Kidney capillary endothelial cell (primary cell): ENCODE measurements at places on chromosomes 11 and 22.

- DNase-seq: no peak
Measured at GRCh38 chr11:45934580-45935318, 12.3 kb downstream of the LARGE2 start.

GRCh38 chr11:115525531-115526006 lies 21.4 kb upstream of the CADM1 start:
- no peak for DNase-seq

GRCh38 chr11:123531325-123531724 lies 101.3 kb downstream of the GRAMD1B start:
- DNase-seq: no peak

DNA sequence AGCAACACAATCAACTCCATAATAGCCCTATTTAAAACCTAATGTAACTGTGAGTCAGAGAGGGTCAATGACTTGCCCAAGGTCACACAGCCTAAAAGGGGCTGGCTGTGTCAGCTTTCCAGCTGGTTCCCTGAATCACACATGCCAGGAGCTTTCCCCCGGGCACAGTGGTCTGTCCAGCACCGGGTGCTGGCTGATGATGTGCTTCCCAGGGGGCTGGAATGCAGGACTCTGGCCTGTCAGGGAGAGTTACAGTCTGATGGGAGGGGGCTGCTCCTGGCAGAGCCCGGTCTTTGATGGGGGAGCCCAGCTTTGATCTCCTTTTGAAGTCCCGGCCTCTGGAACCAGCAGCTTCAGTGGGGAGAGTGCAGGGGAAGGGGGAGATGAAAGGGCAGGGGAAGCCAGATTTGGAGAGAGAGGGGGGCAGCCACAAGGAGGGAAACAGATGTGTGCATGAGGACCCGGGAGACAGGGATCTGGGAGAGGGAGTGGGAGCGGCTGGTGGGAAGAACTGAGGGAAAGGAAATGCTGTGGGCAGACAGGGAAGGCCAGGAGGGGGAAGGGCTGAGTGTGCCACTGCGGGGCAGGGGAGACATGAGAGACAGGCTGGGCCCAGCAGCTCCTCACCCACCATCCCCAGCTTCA lies 102.7 kb downstream of the NECTIN1 start:
- DNase-seq: no peak

- no peak for DNase-seq
Measured at GRCh38 chr11:82907371-82907770, 5.8 kb downstream of the DDIAS start.

GRCh38 chr11:908273-908672 lies 2.3 kb downstream of the CHID1 start:
- no peak for DNase-seq

DNA sequence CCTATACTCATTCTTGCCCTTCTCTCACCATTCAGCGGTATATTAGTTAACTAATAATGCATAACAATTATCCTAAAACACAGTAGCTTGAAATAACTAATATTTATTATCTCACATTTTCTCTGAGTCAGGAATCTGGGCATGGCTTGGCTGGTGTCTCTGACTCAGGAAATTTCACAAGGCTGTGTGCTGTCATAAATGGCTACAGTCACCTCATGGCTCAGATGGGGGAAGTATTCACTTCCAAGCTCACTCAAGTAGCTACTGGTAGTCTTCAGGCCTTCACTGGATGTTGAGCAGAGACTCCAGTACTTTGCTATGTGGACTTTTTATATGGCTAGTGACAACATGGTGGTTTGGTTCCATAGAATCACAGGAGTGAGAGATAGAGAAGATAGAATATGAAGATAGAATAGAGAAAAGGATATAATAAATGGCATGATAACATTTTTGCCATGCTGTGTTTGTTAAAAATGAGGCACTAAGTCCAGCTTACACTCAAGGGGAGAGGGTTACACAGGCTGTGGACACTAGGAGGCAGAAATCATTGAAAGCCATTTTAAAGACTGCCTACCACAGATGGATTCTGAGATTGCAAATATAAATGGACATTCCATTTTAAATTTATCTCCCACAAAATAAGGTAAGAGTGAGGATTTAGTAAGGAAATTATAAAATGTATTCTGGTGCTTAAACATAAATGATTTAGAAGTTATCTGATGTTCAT lies 997.8 kb upstream of the CHORDC1 start:
- no peak for DNase-seq

- no peak for DNase-seq
Measured at GRCh38 chr11:134355656-134356055, 23.9 kb downstream of the GLB1L2 start.

GRCh38 chr11:64249563-64250414 lies 1.5 kb upstream of the PLCB3 start:
- DNase-seq: no peak

DNA sequence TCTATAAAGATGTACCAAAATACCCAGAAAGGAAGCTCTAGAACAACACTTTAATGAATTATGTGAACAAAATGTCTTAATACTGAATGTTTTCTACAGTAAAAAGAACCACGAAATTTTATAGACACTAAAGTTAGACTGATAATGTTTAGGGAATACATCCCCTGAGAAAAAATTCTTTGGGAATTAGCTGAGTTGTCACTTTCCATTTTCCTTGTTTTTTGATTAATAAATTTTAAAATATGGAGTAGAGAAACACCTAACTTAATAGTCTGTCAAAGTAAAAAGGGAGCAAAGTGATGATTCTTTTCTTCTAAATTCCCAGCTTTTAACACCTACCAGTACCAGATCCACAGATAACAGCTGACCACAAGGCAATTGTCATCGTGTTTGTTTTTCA lies 23.1 kb upstream of the SCN3B start:
- DNase-seq: no peak

- no peak for DNase-seq
Measured at GRCh38 chr22:24157822-24158135, 23.5 kb upstream of the SUSD2 start.

- peak; percentile 48 for DNase-seq
Measured at GRCh38 chr22:47043835-47044721, 281.6 kb downstream of the TBC1D22A start.

- no peak for DNase-seq
Measured at GRCh38 chr11:40405614-40406013, 1053.8 kb downstream of the LRRC4C start.

GRCh38 chr22:23419171-23419570 lies 160.9 kb downstream of the IGLL1 start:
- no peak for DNase-seq

DNA sequence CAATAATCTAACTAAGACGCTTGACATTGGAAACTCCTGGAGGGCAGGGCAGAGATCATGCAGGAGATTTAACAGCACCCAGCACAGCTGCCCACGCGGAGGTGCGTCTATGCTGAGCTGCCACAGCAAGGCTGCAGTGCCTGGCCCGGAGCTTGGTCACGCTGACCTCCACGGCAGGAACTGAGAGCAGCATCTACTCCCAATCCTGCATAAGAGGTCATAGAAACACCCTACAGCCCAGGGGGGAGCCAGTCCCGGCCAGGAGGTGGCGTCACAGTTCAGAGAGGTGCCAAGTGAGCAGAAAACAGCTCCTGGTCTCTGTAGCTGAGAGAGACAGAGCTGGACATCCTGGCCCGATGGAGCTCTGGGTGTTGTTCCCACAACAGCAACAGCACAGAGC lies 121.1 kb upstream of the TMEM45B start:
- no peak for DNase-seq

- no peak for DNase-seq
Measured at GRCh38 chr22:28989484-28989883, 72.1 kb downstream of the C22orf31 start.

GRCh38 chr11:115411120-115411519 lies 93.1 kb downstream of the CADM1 start:
- no peak for DNase-seq

- no peak for DNase-seq
Measured at GRCh38 chr11:75508051-75508561, 17.6 kb downstream of the GDPD5 start.

DNA sequence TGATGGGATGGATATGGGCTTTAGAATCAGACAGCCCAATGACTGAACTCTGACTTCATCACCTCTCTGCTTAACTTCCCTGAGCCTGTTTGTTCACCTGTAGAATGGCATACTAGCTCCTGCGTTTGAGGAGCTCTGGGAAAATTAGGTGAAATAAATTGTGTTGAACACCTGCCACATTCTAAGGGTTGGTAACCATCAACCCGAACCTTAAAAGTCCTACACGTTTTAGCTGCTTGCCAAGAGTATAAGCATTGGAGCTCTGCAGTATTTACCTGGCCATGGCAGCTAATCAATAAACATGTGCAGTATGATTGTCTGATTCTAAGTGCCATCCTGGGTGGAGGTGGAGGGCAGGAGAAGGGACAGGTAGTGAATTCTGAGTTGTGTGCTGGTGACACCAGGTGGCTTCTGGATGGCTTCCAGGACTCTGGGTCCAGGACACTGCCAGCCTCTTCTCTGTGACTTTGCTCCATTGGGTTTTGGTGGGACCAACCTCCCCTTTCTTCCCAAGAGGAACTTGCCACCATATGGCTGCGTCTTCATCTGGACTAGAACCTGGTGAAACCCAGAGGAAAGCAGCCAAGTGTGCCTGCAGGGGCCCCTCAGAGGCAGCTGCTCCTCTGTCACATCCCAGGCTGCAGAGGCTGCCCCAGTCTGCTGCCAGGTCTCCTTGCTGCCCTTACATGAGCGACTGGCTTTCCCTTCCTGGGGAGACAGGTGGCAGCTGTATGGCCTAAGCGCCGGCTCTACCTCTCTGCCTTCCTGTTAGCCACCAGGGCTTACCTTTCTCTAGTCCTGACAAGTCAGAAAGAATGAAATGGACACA lies 85.6 kb downstream of the CACNG2 start:
- no peak for DNase-seq

GRCh38 chr11:35825386-35825785 lies 118.5 kb upstream of the LDLRAD3 start:
- no peak for DNase-seq

DNA sequence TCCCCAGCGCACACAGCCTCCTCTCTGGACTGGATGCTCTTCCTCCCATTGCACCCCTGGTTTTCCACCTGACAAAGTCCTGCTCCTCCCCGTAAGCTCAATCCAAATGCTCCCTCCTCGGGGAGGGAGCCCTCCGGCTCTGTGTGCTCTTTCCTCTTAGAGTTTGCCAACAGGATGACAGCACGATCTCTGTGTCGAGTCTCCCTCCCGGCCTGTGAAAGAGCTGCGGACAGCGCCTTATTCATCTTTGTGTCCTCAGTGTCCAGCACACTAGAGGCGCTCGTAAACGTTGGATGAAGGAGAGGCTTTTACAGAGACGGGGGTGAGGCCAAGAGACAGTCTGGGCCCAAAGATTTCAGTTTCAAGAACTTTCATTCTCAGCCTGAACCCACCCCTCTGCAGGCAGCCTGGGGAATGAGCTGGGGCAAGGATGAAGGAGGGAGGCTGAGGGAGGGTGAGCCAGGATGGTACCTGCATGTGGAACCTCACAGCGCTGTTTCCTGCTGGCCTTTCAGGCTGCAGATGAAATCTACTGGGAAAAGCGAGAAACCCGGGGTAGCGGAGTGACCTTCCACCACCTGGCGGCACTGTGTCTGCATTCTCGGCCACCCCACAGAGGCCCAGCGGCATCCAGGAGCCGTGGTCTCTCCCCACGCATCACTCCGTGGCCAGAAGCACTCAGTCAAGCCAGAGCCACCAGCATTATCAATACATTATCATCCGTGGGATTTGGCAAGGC lies 8.5 kb upstream of the TMPRSS4 start:
- no peak for DNase-seq

DNA sequence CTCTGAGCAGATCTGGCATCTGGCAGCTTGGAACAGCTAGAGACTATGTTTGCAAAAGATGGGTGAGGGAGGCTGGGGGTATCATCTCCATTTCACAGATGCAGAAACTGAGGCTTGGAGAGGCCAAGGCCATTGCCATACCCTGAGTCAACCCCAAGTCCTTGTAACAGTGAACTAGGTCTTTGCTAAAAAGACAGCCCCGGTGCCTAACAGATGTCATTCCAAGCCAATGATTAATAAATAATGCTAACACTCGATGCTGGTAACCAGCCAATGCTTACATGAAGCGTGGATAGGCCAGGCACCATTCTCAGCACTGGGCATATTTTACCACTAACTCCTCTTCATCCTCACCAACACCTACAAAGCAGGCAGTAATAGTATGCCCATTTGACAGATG lies 164.0 kb downstream of the MN1 start:
- no peak for DNase-seq

DNA sequence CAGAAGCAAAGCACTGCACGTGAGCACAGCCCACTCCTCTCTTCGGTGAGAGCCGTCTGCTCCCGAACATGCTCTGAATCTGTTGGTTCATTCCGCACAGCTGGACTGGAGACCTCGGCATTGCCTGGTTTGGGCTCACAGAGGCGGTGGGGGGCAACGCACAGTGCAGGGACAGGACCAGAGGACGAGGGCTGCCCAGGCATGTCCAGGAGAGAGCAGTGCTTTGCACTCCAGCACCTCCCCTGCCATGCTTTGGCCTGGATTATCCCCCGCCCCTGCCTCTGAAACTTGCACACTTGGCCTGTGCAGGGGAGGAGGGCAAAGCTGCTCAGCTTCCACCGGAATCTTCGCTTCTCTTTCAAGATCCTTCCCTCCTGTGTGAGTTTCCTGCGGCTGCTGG lies 536.5 kb downstream of the BRD1 start:
- DNase-seq: no peak

DNA sequence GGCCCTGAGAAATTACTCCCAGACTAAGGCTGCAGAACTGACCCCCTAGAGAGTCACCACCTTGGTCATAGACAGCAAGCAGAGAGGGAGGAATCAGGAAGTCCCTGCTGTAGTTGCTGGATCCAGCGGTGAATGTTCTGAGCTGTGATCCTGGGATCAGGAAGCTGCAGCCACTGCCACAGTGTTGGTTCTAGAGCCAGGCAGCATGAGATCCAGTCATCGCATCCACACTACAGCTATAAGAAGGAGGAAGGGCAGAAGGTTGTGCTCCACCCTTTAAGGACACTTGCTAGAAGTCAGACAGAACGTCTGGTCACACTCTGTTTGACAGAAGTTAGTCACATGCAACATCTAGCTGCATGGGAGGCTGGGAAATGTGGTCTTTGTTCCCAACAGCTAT lies 104.7 kb upstream of the OR4B1 start:
- no peak for DNase-seq

DNA sequence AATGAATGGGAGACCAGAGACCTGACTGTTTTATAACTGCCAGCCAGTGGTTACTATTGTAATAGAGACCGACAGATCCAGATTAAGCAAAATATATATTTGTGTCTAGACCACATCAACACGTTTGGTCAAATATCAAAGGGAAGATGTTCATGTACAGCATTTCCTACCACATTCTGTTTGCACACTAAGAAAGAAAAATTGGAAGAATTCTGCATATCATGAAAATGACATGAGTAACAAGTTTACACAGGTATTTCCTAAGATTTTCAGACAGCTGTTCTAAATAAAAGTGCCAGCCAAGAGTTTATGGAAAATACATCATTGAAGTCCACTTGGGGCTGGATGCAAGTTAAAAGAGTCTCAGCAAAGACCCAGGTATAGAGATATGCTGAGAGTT lies 145.5 kb upstream of the ANO3 start:
- DNase-seq: no peak

DNA sequence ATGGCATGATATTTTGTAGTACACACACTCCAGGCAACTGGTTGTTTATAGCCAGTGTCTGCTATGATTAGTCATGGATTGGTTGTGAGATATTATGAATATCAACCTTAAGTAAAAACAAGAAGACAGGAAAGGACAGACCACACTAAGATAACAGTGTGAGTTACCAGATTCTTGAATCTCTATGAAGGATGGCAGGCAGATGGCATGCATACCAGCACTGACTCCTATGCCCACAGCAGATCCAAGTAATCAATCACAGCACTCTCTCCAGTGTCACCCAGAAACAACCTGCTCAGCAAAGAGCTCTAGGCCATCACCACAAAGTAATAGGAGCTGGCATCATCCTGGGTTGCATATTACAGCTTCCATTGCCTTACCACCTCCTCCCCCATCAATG lies 116.6 kb downstream of the GALNT18 start:
- no peak for DNase-seq
